H9 (cell line): ENCODE measurements at places on chromosomes 4 and X. TPM values are rescaled to one million over a fixed set of nuclear protein-coding genes. Genes with fewer than 3 reads are reported as not detected.

RGN gene
- total RNA-seq, result 0.20 TPM in 1 of 2 replicates, not detected in the other

- no peak overlapping the region for H3K27ac ChIP-seq
- no peaks in the 10 kb centered on the region for H3K27me3 ChIP-seq
- peak; percentile 35 for DNase-seq
- H3K36me3 ChIP-seq, result peaks cover 4% of the 10 kb centered on the region; the same call in 2 of the 3 replicates
- no peaks in the 10 kb centered on the region for H3K4me1 ChIP-seq
Observed at GRCh38 chrX:109635146-109635545, 10.2 kb upstream of the KCNE5 start.

DUSP21 gene
- not detected in 2 replicates for total RNA-seq

GRCh38 chrX:22575161-22575845 lies 302.6 kb downstream of the CBLL2 start:
- no peaks in the 10 kb centered on the region; the same call in 2 of the 3 replicates for H3K36me3 ChIP-seq
- no peak for DNase-seq
- H3K4me1 ChIP-seq, result no peaks in the 10 kb centered on the region
- no peak overlapping the region for H3K4me3 ChIP-seq
- H3K27ac ChIP-seq, result no peak overlapping the region
